Osteocyte (in vitro differentiated cells): ENCODE measurements at places on chromosomes 7 and 10. TPM values are rescaled to one million over a fixed set of nuclear protein-coding genes. Genes with fewer than 3 reads are reported as not detected.

- no peaks in the 10 kb centered on the region for H3K36me3 ChIP-seq
- DNase-seq: no peak
- H3K27ac ChIP-seq: no peak overlapping the region
- H3K27me3 ChIP-seq: no peaks in the 10 kb centered on the region
These were observed 636.5 kb downstream of the CALN1 start for GRCh38 chr7:71775648-71776047.

DNA sequence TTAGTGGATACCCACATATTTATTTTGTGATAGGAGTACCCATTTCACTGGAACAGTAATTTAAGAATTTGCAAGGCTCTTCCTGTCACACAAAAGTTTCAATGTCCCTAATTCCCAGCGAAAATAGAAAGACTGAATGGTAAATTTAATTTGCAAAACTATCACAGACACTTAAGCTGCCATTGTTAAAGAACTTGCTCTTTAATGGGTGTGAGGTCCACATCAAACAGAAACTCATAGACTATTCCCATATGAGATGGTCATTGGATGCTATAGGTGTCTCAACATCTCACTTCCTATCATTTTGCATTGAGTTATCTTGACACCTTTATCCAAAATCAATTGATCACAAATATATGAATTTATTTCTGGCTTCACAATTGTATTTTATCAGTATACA, 415.9 kb downstream of the GPAM start:
- no peak overlapping the region for H3K4me3 ChIP-seq
- no peaks in the 10 kb centered on the region for H3K27me3 ChIP-seq
- H3K4me1 ChIP-seq: no peaks in the 10 kb centered on the region
- DNase-seq: no peak
- no peak overlapping the region for H3K27ac ChIP-seq
- H3K36me3 ChIP-seq: no peaks in the 10 kb centered on the region

DNA sequence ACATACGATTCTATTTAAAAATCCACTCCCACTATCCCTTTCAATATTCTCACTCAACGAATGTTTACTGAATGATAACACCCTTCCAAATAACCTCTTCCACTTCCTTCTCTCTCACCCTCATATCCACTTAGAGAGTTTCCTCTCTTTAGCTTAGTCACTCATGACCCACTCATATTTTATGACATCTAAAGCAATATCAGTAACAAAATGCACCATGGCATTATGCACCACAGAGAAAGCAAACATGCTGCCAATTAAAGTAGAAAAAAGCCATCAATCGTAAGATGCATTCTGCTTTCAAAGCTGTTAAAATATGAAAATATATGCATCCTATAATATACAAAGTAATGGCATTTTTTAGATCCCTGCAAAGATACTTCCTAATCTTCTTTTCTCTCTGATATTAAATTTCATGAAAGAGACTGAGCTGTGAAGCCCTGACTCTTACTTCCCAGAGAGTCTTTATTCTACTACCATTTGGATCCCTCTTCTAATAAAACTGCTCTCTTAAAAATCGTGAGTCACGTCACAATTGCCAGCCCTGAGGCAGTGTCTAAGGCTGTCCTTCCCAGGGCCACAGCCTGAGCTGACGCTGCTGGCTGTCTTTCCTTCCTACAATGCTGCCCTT, 283.0 kb upstream of the KLF6 start:
- no peaks in the 10 kb centered on the region for H3K27me3 ChIP-seq
- DNase-seq: no peak
- H3K4me3 ChIP-seq: no peak overlapping the region

DNA sequence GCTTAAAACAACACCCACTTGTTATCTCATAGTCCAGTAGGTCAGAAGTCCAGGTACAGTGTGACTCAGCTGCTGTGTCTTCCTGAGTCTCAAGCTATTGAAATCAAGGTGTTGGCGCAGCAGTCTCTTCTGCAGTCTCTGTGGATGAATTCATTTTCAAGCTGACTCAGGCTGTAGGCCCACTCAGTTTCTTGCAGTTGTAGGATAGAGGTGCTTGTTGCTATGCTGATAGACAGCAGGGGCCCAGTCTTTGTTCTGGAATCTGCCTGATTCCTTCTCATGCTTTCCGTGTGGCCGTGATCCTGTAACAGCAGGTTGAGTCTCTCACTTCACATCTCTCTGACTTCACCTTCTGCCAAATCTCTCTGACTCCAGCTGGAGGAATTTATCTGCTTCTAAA, 400.4 kb upstream of the POM121L12 start:
- H3K4me3 ChIP-seq: no peak overlapping the region
- no peaks in the 10 kb centered on the region for H3K36me3 ChIP-seq
- no peaks in the 10 kb centered on the region for H3K4me1 ChIP-seq
- no peak for DNase-seq
- no peak overlapping the region for H3K27ac ChIP-seq

GRCh38 chr7:47556511-47557180, 25.3 kb downstream of the TNS3 start:
- no peak overlapping the region for H3K4me3 ChIP-seq
- peaks cover 58% of the 10 kb centered on the region for H3K4me1 ChIP-seq
- peaks cover 17% of the 10 kb centered on the region for H3K36me3 ChIP-seq
- no peaks in the 10 kb centered on the region for H3K27me3 ChIP-seq
- peak overlapping the region; percentile 60 for H3K27ac ChIP-seq
- DNase-seq: no peak

DNA sequence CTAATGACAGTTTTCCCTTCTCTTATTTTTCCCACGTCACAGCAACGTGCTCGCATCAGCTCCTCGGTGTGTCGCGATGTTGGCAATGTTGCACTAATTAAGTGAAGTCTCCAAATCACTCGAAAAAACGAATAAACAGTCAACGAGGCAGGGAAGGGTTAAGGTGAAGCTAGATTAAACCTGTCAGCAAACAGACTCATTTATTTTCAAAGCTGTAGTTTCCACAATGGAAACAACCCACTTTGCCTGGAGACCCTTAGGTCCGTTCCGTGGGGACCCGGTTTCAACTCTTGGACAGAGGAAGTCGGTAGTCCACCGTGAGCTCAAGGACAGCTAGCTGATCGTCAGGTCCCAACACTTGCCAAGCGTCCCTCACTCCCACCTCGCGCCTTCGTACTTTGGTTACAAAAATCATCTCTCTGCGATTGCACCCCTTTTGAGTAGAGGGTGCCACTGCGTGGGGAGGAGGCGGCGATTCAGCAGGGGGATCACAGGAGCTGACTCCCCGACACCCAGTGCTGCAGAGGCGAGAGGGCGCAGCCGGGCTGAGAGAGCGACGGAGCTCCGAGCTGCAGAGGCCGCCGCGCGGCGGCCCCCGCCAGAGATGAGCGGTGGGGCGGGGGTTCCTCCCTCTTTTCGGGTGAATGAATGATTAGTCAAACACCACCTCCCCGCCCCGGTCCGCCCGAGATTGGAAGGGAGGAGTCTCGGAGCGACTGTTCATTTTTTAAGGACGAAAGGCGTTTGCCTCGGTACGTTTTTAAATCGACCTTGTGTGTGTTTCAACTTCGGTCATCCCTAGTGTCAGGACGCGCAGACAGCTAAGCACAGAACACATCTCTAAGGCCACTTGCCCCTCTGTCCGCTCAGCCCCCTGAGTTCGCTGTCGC, 1.3 kb upstream of the BMPER start:
- H3K4me3 ChIP-seq: peak overlapping the region; percentile 82
- DNase-seq: no peak
- H3K27me3 ChIP-seq: peaks cover 42% of the 10 kb centered on the region

DNA sequence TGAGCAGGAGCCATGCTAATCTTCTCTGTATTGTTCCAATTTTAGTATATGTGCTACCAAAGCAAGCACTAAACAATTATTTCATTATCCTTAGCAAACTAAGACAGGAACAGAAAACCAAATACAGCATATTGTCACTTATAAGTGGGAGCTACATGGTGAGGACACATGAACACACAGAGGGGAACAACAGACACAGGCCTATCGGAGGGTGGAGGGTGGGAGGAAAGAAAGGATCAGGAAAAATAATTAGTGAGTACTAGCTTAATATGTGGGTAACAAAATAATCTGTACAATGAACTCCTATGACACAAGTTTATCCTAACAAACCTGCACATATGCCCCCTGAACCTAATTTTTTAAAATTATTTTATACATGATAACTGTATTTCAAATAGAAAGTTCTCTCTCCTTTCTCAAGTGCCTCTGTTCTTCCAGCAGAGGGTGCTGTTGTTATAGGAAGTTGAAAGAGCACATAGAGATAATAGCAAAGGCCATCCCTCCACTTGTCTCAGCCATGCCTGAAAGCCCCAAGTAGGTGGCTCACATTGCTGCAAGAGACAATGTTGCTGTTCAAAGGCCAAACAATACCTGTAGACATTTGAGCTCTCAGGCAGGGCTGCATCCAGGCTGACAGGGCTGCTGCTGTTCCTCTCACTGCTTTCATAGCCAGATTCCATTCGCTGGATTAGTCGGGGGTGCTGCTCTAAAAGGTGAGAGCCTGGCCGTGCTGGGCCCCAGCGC, 33.4 kb upstream of the PPP3CB start:
- H3K36me3 ChIP-seq: no peaks in the 10 kb centered on the region
- H3K27me3 ChIP-seq: no peaks in the 10 kb centered on the region
- H3K4me3 ChIP-seq: no peak overlapping the region
- H3K27ac ChIP-seq: no peak overlapping the region
- DNase-seq: no peak

DNA sequence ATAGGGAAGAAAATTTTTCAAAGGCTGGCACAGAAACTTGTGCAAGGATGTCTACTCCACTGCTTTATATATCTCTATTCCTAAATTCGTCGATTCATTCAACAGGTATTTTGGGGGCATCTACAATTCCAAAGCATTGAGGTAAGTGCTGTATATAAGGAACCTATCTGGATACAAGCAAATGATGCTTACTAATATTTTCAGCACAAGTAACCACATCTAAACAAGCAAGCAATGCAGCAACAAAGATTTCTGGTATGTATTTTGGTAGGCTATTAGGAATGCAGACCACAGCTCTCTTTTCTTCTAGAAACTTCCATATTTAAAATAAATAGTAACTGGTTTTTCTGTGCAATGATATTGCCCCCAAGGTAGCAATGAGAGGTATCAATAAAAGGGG, 183.9 kb downstream of the SGMS1 start:
- no peak for DNase-seq
- H3K27ac ChIP-seq: no peak overlapping the region
- H3K27me3 ChIP-seq: no peaks in the 10 kb centered on the region
- no peaks in the 10 kb centered on the region for H3K4me1 ChIP-seq
- peaks cover 4% of the 10 kb centered on the region for H3K36me3 ChIP-seq

- H3K4me1 ChIP-seq: peaks cover 17% of the 10 kb centered on the region
- no peak for DNase-seq
- no peak overlapping the region for H3K4me3 ChIP-seq
- peaks cover 15% of the 10 kb centered on the region for H3K36me3 ChIP-seq
These were observed 176.3 kb downstream of the CDK14 start for GRCh38 chr7:90772410-90772809.

GRCh38 chr7:21113609-21114415, 314.1 kb upstream of the SP4 start:
- no peaks in the 10 kb centered on the region for H3K27me3 ChIP-seq
- H3K36me3 ChIP-seq: no peaks in the 10 kb centered on the region
- DNase-seq: no peak
- no peaks in the 10 kb centered on the region for H3K4me1 ChIP-seq
- no peak overlapping the region for H3K27ac ChIP-seq

DNA sequence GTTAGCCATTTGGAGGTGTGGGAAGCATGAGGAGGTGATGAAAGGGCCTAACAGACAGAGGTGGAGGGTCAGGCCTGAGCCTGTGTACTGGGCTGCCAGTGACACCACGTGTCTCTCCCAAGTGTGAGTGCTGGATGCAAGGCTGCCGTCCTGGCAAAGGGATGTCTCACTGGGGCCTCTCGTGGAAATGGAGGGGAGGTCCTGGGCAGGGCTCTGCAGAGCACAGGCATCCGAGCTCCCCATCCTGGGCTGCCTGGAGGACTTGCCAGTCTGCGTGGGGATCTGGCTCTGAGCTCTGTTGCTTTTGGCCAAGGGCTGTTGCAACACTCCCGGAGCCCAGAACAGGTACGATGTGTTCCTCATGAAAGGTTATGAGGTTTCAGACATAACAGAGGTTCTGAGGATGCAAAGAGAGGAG, 77.3 kb downstream of the GRK5 start:
- no peak for DNase-seq
- peaks cover 57% of the 10 kb centered on the region for H3K4me1 ChIP-seq
- no peaks in the 10 kb centered on the region for H3K27me3 ChIP-seq
- H3K36me3 ChIP-seq: peaks cover 4% of the 10 kb centered on the region

DNA sequence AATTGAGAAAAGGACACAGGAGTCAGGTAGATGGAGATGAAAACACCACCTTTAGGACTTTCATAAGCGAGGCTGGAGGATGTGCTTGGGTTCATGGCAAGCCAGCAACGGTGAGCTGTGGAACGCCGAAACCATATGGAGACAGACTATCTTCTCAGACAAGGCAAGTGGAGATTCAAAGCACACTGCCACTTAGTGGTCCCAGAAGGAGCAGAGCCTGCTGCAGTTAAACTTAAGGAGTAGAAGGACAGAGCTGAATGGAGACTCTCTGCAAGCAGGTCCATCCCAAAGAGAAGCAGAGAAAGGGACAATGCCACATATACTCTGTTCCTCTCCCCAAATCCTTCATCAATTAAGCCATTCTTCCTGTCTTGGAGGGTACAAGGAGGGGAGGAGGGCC, 236.3 kb upstream of the HABP2 start:
- no peaks in the 10 kb centered on the region for H3K27me3 ChIP-seq
- H3K36me3 ChIP-seq: peaks cover 2% of the 10 kb centered on the region
- no peak overlapping the region for H3K27ac ChIP-seq
- peaks cover 30% of the 10 kb centered on the region for H3K4me1 ChIP-seq
- no peak for DNase-seq
- no peak overlapping the region for H3K4me3 ChIP-seq

- H3K27ac ChIP-seq: peak overlapping the region; percentile 97
- H3K4me3 ChIP-seq: peak overlapping the region; percentile 86
- peaks cover 17% of the 10 kb centered on the region for H3K36me3 ChIP-seq
- H3K4me1 ChIP-seq: peaks cover 46% of the 10 kb centered on the region
These were observed 537 bp upstream of the MRPS24 start for GRCh38 chr7:43869867-43870240.

- peaks cover 19% of the 10 kb centered on the region for H3K4me1 ChIP-seq
- H3K27me3 ChIP-seq: peaks cover 81% of the 10 kb centered on the region
- H3K36me3 ChIP-seq: peaks cover 2% of the 10 kb centered on the region
- peak overlapping the region; percentile 86 for H3K4me3 ChIP-seq
- DNase-seq: no peak
- peak overlapping the region; percentile 90 for H3K27ac ChIP-seq
These were observed 5.5 kb upstream of the SPAG6 start for GRCh38 chr10:22339761-22340328.

TMEM196 gene
- total RNA-seq: not detected in 2 replicates

TBX20 gene
- total RNA-seq: not detected in 2 replicates

NOS3 gene
- 0.73 TPM in 1 of 2 replicates, not detected in the other for total RNA-seq
